ENCODE measurements at places on chromosomes 5 and 9.

DNA sequence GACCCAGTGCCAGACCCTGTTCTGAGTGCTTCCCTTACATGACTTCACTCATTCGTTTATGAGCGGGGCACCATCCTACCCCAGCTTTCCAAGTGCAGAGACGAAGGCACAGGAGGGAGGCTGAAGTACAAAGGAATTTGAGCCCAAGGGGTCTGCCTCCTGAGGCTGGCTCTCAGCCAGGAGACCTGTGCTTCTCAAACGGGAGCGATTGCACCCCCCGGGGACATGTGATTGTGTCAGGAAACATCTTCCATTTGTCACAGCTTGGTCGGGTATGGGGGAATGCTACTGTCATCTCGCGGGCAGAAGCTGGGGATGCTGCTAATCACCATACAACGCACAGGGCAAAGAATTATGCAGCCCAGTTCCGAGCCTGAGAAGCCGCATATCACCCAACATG, 23.9 kb downstream of the ADCY2 start:
- no peak for DNase-seq

DNA sequence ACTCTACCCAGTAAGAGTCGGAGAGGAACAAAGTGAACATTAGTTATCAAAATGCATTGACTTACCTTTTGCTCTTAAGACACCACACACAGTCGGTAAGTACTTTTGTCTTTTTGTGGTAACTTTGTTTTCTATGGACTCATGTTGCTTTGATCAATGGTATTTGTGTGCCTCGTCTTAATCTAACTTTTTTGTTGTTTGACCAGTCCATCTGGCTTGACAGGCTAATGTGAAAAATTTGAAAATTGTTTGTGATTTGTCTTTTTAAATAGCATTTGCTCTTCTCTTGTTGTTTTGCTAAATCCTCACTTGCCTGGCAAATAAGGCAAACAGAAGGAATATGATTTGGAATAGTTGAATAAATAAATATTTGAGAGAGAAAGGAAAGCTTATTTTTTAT, 71.4 kb upstream of the CHD1 start:
- DNase-seq: no peak

- DNase-seq: no peak
Observed at GRCh38 chr9:105636331-105636730, 25.9 kb upstream of the TAL2 start.

GRCh38 chr9:129995409-129996160, 47.4 kb downstream of the FNBP1 start:
- peak; percentile 85 for DNase-seq

DNA sequence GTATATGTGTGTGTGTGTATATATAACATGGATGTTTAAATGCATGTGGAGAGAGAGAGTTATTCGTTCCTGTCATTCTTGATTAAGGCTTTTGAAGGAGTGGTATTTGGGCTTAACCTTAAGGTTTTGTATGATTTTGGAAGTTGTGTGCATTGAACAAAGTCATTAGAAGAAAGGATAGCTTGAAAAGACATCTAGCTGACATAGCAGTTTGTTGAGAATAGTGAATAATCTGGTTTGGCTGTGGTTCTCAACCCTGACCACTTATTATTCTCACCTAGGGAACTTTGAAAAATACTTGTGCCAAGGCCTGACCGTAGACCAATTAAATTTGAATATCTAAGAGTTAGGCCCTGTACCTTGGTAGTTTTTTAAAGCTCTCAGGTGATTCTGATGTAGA, 141.1 kb upstream of the SH3GL2 start:
- no peak for DNase-seq

GRCh38 chr9:98406469-98406868, 151.0 kb upstream of the TBC1D2 start:
- DNase-seq: no peak

GRCh38 chr9:87569008-87569509, 71.4 kb downstream of the DAPK1 start:
- DNase-seq: no peak

DNA sequence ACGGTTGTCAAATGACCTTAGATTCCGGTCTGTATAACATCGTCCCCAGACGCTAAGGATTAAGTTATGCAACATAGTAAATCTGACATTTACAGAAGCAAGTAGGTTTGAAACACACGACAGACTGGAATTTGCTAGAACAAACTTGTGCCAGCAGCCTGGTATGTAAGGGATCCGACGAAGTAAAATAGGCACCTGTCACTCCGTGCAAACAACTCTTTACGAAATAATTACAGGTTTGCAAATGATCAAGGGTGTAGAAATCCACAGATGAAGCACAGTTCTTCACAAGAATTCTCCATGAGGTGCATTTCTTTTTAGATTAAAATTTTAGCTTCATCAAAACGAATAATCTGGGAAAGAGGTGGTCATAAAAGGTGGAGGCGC, 508 bp downstream of the MOCS2 start:
- peak; percentile 12 for DNase-seq

DNA sequence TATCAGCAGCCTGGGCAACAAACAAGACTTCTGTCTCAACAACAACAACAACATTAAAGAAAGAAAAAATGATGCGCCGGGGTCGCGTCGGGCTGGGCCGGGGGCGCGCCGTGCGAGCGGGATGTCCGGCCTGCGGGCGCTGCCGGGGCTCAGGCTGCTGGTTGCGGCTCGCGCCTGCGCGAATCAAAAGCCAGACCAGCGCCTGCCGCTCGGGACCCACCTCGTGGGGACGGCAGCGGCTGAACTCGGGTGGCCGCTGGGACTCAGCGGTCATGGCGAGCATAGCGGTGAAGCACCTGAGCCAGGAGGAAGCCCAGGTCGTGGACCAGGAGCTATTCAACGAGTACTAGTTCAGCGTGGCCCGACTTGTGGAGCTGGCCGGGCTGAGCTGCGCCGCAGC, 11.9 kb upstream of the NHP2 start:
- DNase-seq: no peak

DNA sequence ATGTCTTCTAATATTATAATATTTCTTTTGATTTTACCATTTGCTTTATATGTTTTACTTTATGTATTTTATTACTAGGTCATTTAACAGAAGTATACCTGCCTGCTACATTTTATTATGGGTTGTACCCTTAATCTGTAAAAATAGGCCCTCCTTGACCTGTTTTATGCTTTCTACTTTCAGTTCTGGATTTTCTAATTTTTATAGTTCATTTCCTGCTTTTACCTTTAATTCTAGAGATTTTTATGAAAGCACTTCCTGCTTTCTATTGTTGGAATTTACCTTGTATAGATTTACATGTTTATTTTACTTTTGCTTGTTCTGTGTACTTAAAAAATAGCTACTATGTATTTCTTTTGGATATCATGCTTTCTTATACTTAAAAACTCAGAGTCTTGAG, 20.6 kb downstream of the ZNF618 start:
- no peak for DNase-seq

DNA sequence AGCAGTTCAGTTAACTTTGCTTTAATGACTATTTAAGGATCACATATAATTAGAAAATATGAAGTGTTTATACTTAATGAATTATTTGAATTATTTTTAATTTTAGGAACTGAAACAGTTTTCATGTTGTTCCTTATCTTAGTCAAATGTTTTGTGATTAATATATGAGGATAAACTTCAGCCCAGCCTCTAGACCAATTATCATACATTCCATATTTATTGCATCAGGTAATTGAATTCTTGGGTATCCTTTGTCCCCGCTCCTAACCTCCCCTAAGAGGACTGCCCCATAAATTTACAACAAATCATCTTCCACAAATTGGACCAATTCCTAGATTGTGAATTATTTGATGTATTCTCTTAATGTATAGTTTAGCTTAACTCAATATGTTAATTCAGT, 74.8 kb downstream of the ZNF622 start:
- no peak for DNase-seq

- no peak for DNase-seq
Observed at GRCh38 chr9:112541685-112542084, 55.1 kb downstream of the KIAA1958 start.

- DNase-seq: no peak
Observed at GRCh38 chr9:88736136-88736637, 201.2 kb downstream of the NXNL2 start.

GRCh38 chr5:58787987-58788386, 205.1 kb downstream of the RAB3C start:
- DNase-seq: no peak

GRCh38 chr5:109844695-109845094, 155.0 kb downstream of the MAN2A1 start:
- DNase-seq: no peak

- no peak for DNase-seq
Observed at GRCh38 chr5:144481861-144482260, 311.2 kb downstream of the KCTD16 start.

- DNase-seq: no peak
Observed at GRCh38 chr9:35566417-35566816, 38.6 kb upstream of the TESK1 start.

GRCh38 chr9:126515873-126516505, 97.7 kb upstream of the LMX1B start:
- DNase-seq: no peak

GRCh38 chr9:127463382-127463781, 12.1 kb downstream of the LRSAM1 start:
- no peak for DNase-seq

GRCh38 chr9:133739408-133740280, 1.5 kb upstream of the SARDH start:
- DNase-seq: no peak
